Natural killer cell (primary cell): ENCODE measurements at places on chromosomes 4 and X.

GRCh38 chr4:139920486-139921002 is 233.4 kb downstream of the MAML3 start:
- no peak for DNase-seq

DNA sequence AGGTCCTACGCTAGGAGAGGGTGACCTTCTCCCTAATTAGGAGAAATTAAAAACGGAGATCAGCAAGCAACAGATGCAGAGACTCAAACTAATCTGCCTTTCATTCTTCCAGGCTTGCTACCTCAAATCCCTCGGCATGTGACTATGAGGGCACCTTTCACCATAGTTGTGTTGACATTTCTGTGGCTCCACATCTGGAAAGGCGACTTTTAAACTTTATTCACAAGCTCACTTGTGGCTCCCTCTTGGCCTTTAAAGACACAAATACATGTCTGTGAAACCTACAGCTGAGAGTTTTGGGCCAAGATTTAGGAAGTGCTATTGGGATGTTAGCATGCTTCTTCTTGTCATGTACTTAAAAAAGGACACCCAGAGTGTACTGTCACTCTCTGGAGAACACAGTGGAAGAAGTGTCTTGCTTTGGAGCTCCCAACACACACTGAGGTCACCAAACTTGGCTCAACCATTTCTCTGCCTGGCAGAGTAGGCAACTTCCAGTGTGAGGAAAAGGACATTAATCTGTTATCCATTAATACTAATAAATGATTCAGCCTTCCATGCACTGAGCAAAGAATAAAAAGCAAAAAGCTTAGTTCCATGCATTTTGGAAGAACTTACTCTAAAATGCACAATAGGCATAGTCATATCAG is 60.1 kb downstream of the LDB2 start:
- DNase-seq, result no peak

DNA sequence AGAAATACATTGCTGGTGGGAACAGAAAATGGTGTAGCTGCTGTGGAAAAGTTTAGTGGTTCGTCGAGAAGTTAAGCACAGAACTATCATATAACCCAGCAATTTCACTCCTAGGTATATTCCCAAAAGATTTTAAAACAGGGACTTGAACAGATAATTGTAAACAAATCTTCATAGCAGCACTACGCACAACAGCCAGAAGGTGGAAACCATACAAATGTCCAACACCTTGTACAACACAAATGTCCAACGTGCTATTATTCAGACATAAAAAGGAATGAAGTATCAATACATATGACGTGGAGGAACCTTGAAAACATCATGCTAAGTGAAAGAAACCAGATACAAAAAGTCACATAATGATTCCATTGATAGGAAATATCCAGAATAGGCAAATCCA is 37.9 kb downstream of the CUL4B start:
- no peak for DNase-seq

GRCh38 chrX:108304210-108304609 is 134.0 kb downstream of the COL4A6 start:
- DNase-seq, result no peak

GRCh38 chr4:5470318-5471198 is 237.8 kb downstream of the EVC2 start:
- DNase-seq, result no peak

DNA sequence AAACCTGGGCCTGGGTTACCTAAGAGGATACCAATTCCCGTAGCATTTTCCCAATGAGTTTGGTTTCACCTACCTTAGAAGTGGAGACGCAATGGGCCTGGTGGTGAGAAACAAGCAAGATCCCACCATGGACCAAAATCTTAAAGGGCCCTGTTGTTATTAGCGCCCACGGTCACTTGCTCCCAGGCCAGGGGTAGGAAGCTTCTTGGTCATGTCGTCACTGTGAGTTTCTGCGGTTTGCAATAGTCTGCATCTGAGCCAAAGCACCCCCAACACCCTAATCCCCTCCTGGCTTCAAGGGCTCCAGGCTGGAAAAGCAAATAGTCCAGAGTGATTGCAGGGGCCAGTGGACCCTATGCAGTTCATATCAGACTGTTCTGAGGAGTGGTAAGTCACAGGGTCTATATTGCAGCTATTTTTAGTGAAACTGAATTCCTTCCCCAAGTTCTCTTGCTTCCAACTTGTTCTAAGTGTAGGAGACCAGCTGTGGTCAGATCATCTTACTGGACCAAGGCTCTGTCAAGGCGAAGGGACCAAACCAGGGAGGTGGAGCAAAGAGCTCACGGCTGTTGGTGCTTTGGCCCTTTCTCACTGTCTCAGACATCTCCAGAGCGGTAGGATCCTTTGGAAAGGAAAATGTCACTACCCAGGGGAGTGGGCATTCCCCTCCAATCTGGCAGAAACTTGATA is 307.9 kb upstream of the F9 start:
- DNase-seq, result no peak

DNA sequence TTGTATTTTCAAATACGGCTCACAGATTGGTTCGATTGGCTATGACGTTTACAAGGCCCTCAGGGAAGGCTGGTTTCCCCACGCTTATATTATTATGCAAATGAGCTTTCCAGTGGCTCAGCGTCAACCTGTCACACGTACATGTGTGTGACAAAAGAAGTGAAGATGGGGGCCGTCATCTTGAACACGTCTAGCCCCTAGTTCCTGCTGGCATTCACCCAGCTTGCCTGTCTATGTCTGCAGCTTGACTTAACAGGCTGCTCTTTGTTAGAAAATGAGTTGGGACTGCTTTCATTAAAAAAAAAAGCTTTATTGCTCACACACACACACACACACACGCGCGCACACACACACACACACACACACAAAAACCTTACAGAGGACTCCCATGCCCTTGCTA is 283.6 kb upstream of the CTSO start:
- no peak for DNase-seq

DNA sequence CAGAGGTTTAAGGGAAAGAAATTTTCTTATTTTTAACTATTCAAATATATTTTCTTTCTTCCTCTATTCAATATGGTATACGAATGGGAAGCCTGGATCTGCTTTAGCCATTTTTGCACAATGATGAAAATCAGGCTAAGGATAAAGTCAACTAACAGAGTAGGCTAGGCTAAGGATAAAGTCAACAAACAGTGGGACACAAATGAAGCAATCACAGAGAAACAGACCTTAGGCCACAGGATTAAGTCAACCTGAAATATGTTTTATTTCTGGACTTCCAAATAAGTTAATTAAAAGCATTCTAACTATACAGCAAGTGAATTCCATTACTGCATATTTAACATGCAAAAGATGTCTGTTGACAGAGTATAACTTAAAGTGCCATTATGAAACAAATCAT is 17.0 kb downstream of the DYNLT3 start:
- DNase-seq, result no peak

- no peak for DNase-seq
Observed at GRCh38 chr4:109022961-109023360, 260.1 kb upstream of the ETNPPL start.

DNA sequence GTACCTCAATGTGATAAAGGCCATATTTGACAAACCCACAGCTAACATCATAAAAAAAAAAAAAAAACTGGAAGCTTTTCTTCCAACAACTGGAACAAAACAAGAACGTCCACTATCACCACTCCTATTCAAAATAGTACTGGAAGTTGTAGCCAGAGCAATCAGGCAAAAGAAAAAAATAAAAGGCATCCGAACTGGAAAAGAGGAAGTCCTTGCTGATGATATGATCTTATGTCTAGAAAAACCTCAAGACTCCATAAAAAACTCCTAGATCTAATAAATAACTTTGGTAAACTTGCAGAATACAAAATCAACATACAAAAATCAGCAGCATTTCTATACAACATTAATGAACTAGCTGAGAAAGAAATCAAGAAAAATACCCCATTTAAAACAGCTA is 134.3 kb downstream of the TEX11 start:
- DNase-seq, result no peak

DNA sequence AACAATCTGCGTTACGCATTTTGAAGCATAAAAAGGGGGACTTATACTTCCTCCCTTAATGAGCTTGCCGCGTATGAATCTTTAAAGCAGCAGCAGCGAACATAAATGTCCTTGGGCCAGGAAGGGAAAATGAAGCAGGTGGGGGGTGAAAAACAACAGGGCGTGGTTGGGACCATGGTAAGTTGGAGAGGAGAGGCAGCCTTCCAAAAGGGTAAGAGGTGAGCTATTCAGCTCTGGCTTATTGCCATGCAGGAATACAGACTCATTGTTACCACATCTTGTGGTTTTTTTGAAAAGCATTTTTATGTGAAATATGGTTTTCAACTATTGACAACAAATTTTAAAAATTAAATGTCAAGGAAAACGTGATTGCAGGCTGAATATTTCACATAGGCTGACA is 710.7 kb upstream of the FAM241A start:
- no peak for DNase-seq

GRCh38 chr4:128600996-128601871 is 208.3 kb upstream of the JADE1 start:
- no peak for DNase-seq

DNA sequence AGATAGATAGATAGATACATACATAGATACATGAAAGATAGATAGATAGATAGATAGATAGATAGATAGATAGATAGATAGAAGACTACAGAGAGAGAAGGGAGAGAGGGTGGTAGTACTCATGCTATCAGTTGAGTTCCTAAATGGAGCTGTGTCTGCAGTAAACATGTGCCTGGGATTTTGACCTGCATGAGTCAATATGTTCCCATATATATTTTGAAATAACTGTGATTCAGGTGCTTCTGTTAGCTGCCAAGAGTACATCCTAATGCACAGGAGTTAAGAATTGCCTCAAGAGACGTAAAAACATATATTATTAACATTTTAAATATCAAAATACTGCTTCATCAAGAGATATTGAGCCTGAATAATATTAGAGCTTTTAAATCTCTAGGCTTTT is 379.4 kb downstream of the GRXCR1 start:
- DNase-seq, result no peak

DNA sequence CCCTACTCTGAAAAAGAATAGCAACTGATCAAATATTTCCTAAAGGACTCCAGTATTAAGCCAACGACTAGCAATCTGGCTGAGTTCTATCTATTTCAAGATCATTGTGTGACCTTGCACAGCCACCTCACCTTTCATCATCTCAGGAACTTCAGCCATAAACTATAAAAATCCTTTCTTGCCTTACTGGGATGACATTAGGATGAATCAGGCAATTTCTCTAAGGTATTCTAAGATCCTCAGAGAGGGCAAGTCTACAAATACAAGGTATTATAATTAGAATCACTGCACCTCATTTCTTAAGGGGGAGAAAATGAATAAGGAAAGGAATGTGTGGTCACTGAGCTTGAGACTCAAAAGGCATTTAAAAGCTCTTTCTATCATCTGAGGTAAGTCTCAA is 152.6 kb downstream of the GRIA3 start:
- no peak for DNase-seq

GRCh38 chrX:106611317-106611678 is 480 bp upstream of the RADX start:
- no peak for DNase-seq
